ENCODE measurements at places on chromosomes 11 and 22. TPM values are rescaled to one million over a fixed set of nuclear protein-coding genes. Genes with fewer than 3 reads are reported as not detected.

SLN gene
- not detected for total RNA-seq

ANO3 gene
- total RNA-seq = not detected

MRPL23 gene
- total RNA-seq = 65.3 TPM

TP53AIP1 gene
- total RNA-seq = not detected

DNA sequence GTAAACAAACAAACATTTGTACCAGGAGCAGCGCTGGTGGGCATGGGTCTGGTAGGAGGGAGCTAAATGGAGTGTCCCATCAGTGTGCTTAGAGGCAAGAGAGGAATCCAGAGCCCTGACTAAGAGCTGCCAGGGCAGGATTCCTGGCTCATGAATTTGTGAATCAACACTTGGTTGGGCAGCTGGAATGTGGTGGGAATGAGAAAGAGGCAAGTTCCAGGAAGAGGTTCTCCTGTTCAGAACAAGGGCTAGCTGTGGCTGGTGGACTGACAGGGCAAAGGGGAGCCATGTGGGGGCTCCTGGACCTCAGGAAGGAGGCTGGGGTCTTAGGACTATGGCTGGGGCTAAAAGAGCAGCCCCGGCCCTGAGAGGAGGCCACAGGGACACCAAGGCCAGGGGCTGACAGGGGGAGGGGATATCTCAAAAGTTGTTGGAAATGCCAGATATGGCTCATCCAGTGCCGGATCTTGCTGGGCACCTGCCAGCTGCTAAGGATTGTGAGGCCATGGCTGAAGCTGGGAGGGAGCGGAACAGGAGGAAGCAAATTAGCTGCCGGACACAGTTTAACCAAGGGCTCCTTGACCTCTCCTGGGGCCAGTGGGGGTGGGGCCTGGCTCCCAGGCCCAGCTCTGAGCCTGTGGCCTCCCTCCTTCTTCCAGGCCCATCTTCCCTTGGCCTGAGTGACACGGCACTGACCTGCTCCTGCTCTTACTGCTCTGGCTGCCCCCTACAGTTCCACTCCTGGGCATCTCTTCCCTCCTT, 14.6 kb upstream of the P2RY6 start:
- H3K27ac ChIP-seq = no peak overlapping the region
- peak; percentile 33 for DNase-seq
- no peaks in the 10 kb centered on the region for H3K36me3 ChIP-seq
- H3K4me3 ChIP-seq = no peak overlapping the region

CYTH4 gene
- not detected for total RNA-seq

ANKRD49 gene
- total RNA-seq = 13.8 TPM

DNA sequence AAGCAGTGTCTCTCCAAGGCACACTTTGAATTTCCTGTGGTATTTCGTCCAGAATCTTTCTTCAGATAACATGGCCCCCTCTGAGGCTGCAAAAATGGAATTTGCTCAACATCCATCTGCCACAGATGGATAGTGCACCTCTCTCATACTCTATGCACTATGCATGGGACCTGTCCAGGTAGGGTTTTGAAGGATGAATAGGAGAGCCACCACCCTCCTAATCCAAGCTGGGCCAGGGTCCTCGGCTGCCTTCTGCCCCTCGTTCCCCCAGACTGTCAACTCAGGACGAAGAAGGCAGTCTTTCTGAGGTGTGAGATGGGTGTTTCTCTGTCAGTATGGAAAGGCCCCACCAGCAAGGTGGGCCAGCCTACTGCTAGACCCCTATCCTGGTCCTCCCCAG, 56.4 kb downstream of the MN1 start:
- H3K4me3 ChIP-seq = peak overlapping the region; percentile 77
- H3K4me1 ChIP-seq = peaks cover 23% of the 10 kb centered on the region
- no peaks in the 10 kb centered on the region for H3K27me3 ChIP-seq
- no peak for DNase-seq

OR52H1 gene
- total RNA-seq = not detected

GRCh38 chr22:36573815-36574363, 44.9 kb upstream of the EIF3D start:
- no peaks in the 10 kb centered on the region for H3K4me1 ChIP-seq
- no peak overlapping the region for H3K27ac ChIP-seq
- no peaks in the 10 kb centered on the region for H3K27me3 ChIP-seq
- DNase-seq = no peak
- H3K4me3 ChIP-seq = no peak overlapping the region

DNA sequence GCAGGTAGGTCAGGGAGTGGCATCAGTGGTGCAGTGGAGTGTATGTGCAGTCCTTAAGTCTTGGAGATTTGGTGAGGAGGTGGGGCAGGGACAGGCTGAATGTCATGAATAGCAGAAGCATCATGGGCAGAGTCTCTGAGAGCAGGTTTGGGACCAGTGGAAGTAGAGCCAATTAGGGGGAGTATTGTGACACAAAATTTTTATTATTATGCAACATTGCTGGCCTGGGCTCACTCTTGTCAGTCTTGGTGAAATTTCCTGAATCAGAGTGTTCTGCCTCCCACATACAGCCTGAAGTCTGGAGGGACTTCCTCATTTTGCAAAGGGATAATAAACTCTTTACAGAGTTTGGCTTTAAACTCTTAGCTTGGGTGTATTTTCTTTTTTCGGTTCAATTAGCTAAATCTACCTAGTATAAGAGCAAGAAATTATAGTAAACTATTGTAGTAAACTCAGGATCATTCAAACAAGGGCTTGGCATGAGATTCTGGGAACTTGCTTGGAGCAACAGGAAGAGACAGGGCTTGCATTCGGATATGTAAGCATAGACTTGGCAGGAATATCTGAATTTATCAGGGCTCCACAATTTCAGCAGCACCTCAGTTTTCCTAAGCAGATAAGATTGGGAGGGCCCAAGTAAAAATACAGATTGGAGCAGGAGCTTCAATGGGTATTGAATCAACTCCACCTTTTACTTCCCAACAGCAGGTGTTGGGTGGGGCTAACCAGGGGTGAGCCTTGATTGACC, 67.7 kb downstream of the FDX1 start:
- no peak overlapping the region for H3K4me3 ChIP-seq
- DNase-seq = no peak

DNA sequence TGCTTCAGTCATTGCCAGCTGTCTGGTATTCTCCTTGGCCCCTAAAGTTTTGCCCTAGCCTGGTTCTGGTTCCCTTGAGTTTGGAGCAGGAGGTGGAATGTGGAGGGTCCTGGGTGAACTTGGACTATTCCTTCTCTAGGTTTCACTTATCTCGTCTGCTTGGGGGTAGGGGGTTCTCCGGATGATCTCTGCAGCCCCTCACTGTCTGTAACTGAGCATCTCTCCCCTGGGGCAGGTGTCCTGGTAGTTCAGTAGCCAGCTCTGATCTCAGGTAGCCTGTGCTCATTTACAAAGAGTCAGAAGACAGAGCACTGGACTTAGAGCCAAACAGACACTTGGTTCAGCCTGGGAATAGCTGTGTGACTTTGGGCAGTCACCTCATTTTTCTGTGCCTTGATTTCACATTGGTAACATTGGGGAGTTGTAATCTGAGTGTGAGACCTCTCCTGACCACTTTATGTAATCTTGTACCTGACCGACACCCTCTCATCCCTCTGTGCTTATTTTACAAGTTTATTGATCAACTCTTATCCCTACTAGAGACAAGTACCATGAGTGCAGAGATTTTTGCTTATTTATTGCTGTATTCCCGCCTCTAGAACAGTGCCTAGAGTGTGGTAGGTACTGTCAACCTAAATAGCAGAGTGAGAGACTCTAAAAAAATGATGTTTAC, 804 bp downstream of the CCDC134 start:
- H3K4me3 ChIP-seq = peak overlapping the region; percentile 97
- H3K36me3 ChIP-seq = peaks cover 5% of the 10 kb centered on the region
- H3K4me1 ChIP-seq = peaks cover 6% of the 10 kb centered on the region
- DNase-seq = no peak

DNA sequence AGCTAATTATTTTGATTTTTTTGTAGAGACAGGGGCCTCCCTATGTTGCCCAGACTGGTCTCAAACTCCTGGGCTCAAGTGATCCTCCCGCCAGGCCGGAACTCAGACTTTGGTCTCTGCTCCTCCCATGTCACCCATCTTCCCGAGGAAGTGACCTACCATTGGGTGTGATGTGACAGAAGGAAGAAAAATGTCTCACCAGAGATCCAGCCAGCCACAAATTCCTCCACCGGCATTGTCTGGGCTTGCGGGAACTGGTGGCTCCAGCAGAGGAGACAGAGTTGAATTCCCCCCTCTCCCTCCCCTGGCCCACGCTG, 772 bp downstream of the SLC25A45 start:
- H3K27ac ChIP-seq = no peak overlapping the region
- no peaks in the 10 kb centered on the region for H3K27me3 ChIP-seq
- no peak overlapping the region for H3K4me3 ChIP-seq
- H3K4me1 ChIP-seq = 0 out of 2 replicates have a peak, but pooled peaks cover 2% of the 10 kb centered on the region

TMEM151A gene
- 1.2 TPM for total RNA-seq

GRCh38 chr22:20982563-20982882, 426 bp downstream of the LZTR1 start:
- H3K27me3 ChIP-seq = no peaks in the 10 kb centered on the region
- H3K4me1 ChIP-seq = 0 out of 2 replicates have a peak, but pooled peaks cover 2% of the 10 kb centered on the region
- H3K4me3 ChIP-seq = peak overlapping the region; percentile 94
- DNase-seq = no peak
- H3K27ac ChIP-seq = no peak overlapping the region
- peaks cover 4% of the 10 kb centered on the region for H3K36me3 ChIP-seq

PRR33 gene
- total RNA-seq = not detected

DNA sequence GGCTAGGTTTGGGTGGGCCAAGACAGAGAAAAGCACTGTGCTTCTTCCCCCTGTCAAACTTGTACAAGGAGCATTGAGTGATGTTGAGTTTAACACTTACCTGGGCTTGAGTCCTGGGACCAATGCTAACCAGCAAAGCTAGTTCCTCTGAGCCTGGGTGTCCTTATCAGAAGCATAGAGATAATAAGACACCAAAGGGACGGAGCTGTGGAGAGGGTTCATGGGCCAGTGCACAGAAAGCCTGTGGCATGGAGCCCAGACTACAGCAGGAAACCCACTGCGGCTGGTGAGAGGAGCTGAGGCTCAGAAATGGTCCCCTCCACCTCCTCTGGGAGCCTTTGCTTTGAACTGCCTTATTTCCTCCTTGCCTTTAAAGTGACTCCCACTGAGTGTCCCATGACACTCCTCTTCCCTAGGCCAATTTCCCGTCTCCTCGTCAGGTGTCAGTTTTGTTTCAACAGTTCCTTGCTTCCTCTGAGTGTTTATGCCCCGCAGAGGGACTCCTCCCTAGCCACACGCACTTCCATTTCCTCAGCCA, 9.4 kb downstream of the SLCO2B1 start:
- no peaks in the 10 kb centered on the region for H3K27me3 ChIP-seq
- H3K4me3 ChIP-seq = no peak overlapping the region
- no peak overlapping the region for H3K27ac ChIP-seq
- no peaks in the 10 kb centered on the region for H3K4me1 ChIP-seq
- H3K36me3 ChIP-seq = no peaks in the 10 kb centered on the region

DNA sequence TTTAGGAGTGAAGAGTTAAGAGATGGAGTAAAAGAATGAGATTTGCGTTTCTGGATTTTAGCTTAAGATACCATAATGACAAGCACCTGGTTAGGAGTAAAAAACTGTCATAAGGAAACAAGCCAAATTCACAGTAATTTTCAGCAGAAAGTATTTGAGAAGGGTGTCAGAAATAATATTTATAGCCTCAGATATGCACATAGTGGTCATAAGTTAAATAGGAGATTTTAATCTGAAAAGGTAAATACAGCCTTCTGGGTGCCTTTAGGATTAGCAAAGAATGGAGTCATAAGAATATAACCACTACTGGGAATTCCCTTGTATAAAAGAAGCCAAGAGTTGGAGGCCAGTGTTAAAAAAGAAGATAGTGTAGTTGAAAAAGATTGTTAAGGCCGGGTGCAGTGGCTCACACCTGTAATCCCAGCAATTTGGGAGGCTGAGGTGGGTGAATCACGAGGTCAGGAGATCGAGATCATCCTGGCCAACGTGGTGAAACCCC, 160.1 kb downstream of the SWAP70 start:
- peaks cover 4% of the 10 kb centered on the region for H3K4me1 ChIP-seq
- H3K27me3 ChIP-seq = no peaks in the 10 kb centered on the region
- H3K4me3 ChIP-seq = no peak overlapping the region

- H3K36me3 ChIP-seq = no peaks in the 10 kb centered on the region
- no peak for DNase-seq
- H3K4me3 ChIP-seq = no peak overlapping the region
- H3K4me1 ChIP-seq = no peaks in the 10 kb centered on the region
Measured at GRCh38 chr11:40133498-40133897, 1326.0 kb downstream of the LRRC4C start.

RIC3 gene
- total RNA-seq = 23.7 TPM

- no peak for DNase-seq
- H3K4me3 ChIP-seq = no peak overlapping the region
Measured at GRCh38 chr11:92880381-92880780, 89.1 kb upstream of the MTNR1B start.

LRP4 gene
- total RNA-seq = 11.6 TPM

- peaks cover 10% of the 10 kb centered on the region for H3K4me1 ChIP-seq
- no peaks in the 10 kb centered on the region for H3K27me3 ChIP-seq
- no peak overlapping the region for H3K27ac ChIP-seq
- no peak for DNase-seq
- no peak overlapping the region for H3K4me3 ChIP-seq
Measured at GRCh38 chr11:96324912-96325311, 18.1 kb downstream of the MAML2 start.

- no peaks in the 10 kb centered on the region for H3K27me3 ChIP-seq
- H3K36me3 ChIP-seq = no peaks in the 10 kb centered on the region
- no peak overlapping the region for H3K4me3 ChIP-seq
- no peak for DNase-seq
- H3K4me1 ChIP-seq = no peaks in the 10 kb centered on the region
Measured at GRCh38 chr22:29187831-29188230, 17.9 kb upstream of the EMID1 start.

- H3K27ac ChIP-seq = peak within 1 kb of the TSS; percentile 44
- peaks cover 16% of the 10 kb centered on the region for H3K36me3 ChIP-seq
- no peaks in the 10 kb centered on the region for H3K27me3 ChIP-seq
- peak within 1 kb of the TSS; percentile 99 for H3K4me3 ChIP-seq
- peak; percentile 38 for DNase-seq
Measured at GRCh38 chr22:20494978-20495860, at the start of gene KLHL22. Gene KLHL22, minus strand, starts transcription at chr22:20495795. Its CDS starts 6,584 bp downstream, at chr22:20489211.

- H3K36me3 ChIP-seq = peaks cover 7% of the 10 kb centered on the region
- no peak overlapping the region for H3K27ac ChIP-seq
- no peak overlapping the region for H3K4me3 ChIP-seq
- no peaks in the 10 kb centered on the region for H3K27me3 ChIP-seq
- DNase-seq = no peak
Measured at GRCh38 chr22:23675502-23676415, 15.1 kb upstream of the RGL4 start.

TEX12 gene
- 0.31 TPM for total RNA-seq

GRCh38 chr11:100560606-100561005, 126.5 kb upstream of the ARHGAP42 start:
- H3K27ac ChIP-seq = no peak overlapping the region
- no peaks in the 10 kb centered on the region for H3K27me3 ChIP-seq
- DNase-seq = no peak
- no peaks in the 10 kb centered on the region for H3K36me3 ChIP-seq

- DNase-seq = no peak
- H3K36me3 ChIP-seq = peaks cover 3% of the 10 kb centered on the region
- H3K27ac ChIP-seq = no peak overlapping the region
- H3K4me1 ChIP-seq = no peaks in the 10 kb centered on the region
Measured at GRCh38 chr11:526192-526591, 9.2 kb downstream of the HRAS start.
